ENCODE measurements at places on chromosomes 16 and 17. TPM values are rescaled to one million over a fixed set of nuclear protein-coding genes. Genes with fewer than 3 reads are reported as not detected.

Gene ERN2
- not detected for total RNA-seq

Gene CTRL
- 2.6 TPM for total RNA-seq

- no peaks in the 10 kb centered on the region for H3K27me3 ChIP-seq
- H3K4me3 ChIP-seq, result no peak overlapping the region
- peak overlapping the region; percentile 3 for H3K27ac ChIP-seq
- H3K4me1 ChIP-seq, result peaks cover 11% of the 10 kb centered on the region
- no peak for DNase-seq
- peaks cover 7% of the 10 kb centered on the region for H3K36me3 ChIP-seq
Observed at GRCh38 chr17:21002309-21003006, 40.4 kb downstream of the USP22 start.

Gene ADAP2
- 40.0 TPM for total RNA-seq

- DNase-seq, result no peak
- no peaks in the 10 kb centered on the region for H3K4me1 ChIP-seq
- no peak overlapping the region for H3K4me3 ChIP-seq
- no peak overlapping the region for H3K27ac ChIP-seq
- no peaks in the 10 kb centered on the region for H3K36me3 ChIP-seq
Observed at GRCh38 chr16:24206926-24207325, 49.2 kb upstream of the CACNG3 start.

GRCh38 chr16:3645108-3645503 is 9.4 kb upstream of the DNASE1 start:
- no peak overlapping the region for H3K27ac ChIP-seq
- no peaks in the 10 kb centered on the region for H3K36me3 ChIP-seq
- H3K4me3 ChIP-seq, result no peak overlapping the region
- no peaks in the 10 kb centered on the region for H3K27me3 ChIP-seq
- no peaks in the 10 kb centered on the region for H3K4me1 ChIP-seq

- no peak for DNase-seq
- no peaks in the 10 kb centered on the region for H3K4me1 ChIP-seq
- no peak overlapping the region for H3K4me3 ChIP-seq
- H3K27ac ChIP-seq, result no peak overlapping the region
- H3K36me3 ChIP-seq, result no peaks in the 10 kb centered on the region
Observed at GRCh38 chr17:80180192-80180591, 10.4 kb downstream of the CARD14 start.

GRCh38 chr17:66775881-66776400 is 59.0 kb upstream of the CACNG5 start:
- H3K27ac ChIP-seq, result no peak overlapping the region
- H3K36me3 ChIP-seq, result no peaks in the 10 kb centered on the region
- H3K27me3 ChIP-seq, result no peaks in the 10 kb centered on the region
- no peak overlapping the region for H3K4me3 ChIP-seq

- DNase-seq, result peak; percentile 46
- H3K27ac ChIP-seq, result no peak overlapping the region
- H3K4me1 ChIP-seq, result no peaks in the 10 kb centered on the region
- no peaks in the 10 kb centered on the region for H3K36me3 ChIP-seq
- H3K4me3 ChIP-seq, result no peak overlapping the region
Observed at GRCh38 chr16:3935921-3936320, 55.4 kb upstream of the CREBBP start.

Data from breast epithelium (tissue), 4 donors.